ENCODE measurements at places on chromosomes 16 and 17.

GRCh38 chr17:69192754-69193153 lies 35.9 kb downstream of the ABCA10 start:
- DNase-seq: no peak

DNA sequence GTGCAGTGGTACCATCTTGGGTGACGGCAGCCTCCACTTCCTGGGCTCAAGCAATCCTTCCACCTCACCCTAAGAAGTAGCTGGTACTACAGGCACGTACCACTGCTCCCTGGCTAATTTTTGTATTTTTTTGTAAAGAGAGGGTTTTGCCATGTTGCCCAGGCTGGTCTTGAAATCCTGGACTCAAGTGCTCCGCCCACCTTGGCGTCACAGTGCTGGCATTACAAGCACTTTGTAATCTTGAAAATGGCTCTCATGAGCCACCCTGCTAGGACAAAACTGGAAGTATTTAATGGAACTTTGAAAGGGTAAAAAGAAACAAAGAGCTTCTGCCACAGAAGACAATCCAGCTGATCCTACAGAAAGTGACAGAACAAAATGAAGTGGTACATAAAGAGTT lies 9.2 kb downstream of the SUMO2 start:
- no peak for DNase-seq

GRCh38 chr16:75106351-75107274 lies 10.0 kb downstream of the LDHD start:
- DNase-seq: no peak

GRCh38 chr16:86789621-86790051 lies 211.3 kb downstream of the FOXL1 start:
- no peak for DNase-seq

GRCh38 chr17:39867880-39868553 lies at the start of gene ZPBP2:
ZPBP2 (plus strand) TSS chr17:39868202; CDS start chr17:39868355, 153 bp downstream.
- DNase-seq: no peak

GRCh38 chr16:31873556-31874365 lies at the start of gene ZNF267:
ZNF267 (plus strand) TSS chr16:31873807; CDS start chr16:31873967, 160 bp downstream.
- no peak for DNase-seq

DNA sequence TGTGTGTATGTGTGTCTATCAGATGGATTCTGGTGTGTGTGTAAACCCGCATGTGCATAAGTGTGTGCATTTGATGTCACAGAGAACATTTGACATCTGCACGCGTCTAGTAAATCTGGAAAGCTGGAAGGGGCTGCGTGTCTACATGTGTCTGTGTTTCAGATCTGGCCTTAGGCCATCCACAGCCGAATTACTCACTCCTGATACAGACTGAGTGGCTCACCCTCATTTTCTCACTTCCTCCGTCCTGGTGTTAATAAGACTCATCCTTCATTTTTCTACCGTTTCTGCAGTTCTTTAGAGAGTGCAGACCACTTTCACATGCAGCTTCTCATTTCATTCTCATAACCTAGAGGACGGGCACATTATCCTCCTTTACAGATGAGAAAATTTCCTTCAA lies 491.6 kb downstream of the CDH13 start:
- DNase-seq: no peak

- DNase-seq: no peak
These were observed 2.0 kb upstream of the SLC43A2 start for GRCh38 chr17:1630662-1631061.

- no peak for DNase-seq
These were observed 7.6 kb downstream of the KRT24 start for GRCh38 chr17:40695874-40696472.

DNA sequence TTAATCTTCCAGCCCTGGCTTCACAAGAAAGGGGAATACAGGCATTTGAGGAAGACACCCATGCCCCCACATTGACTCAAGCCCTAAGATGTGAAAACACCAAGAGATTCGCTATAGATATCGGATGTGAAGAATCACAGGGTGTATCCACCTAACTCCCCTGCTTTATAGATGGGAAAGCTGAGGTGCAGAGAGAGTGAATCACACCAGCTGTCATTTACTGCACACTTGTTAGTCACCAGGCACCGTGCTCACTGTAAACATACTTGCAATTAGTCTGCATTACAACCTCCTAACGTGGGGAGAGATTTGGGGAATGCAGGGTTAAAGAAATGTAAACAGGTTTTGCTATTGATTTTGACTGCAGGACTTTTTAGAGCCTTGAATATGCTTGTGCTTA lies 325.5 kb downstream of the C16orf95 start:
- DNase-seq: no peak

GRCh38 chr16:80202831-80203413 lies 337.9 kb upstream of the DYNLRB2 start:
- DNase-seq: no peak

DNA sequence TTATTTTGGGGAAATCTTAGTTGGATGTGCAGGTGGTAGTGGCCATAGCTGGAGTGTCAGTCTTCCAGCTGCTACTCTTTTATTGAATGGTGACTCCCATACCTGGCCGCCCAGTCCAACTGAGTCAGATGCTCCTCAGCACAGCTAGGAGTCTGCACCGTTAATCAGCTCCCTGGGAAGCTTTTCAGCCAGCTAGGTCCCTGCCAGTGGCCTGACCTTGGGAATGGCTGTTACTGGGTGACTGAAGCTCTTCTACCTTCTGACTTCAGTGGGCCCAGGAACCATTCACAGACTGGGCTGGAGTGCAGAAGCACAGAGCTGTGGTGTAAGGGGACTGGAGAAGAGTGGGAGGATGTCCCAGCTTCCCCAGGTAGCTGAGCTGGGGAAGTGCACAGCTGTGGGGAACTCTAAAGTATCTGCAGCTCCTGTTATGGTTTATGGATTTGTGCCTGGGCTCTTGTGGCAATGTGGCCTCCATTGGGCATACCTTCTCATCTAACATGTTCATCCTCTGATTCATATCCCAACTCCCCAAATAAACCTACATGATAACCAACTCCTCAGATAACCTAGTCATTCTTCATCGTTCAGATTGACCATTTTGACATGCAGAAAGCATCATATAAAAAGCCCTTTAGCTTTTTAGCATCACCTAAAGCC lies 14.0 kb downstream of the ALKBH5 start:
- no peak for DNase-seq
